ENCODE measurements at places on chromosomes 4 and X.

- DNase-seq = no peak
Observed at GRCh38 chrX:13498238-13498637, 71.2 kb upstream of the EGFL6 start.

DNA sequence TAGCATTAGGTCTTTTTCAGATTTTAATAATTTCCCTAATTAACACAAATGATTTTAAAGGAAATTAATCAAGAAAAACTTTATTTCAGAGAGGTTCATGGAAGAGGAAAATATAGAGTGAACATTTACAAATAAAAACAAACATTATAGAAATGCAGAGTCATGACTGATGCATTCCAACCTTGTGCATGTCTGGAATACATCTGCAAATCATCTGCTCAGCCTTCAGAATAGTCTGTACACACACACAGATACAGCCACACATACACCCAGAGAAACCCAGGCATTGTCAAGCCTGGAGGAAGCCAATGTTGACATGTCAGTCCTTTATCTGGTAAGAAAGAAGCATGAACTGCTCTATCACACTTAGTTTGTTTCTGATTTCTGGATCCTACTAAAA, 61.3 kb upstream of the NFKB1 start:
- no peak for DNase-seq

- no peak for DNase-seq
Observed at GRCh38 chr4:8351931-8352367, 82.4 kb downstream of the HTRA3 start.

GRCh38 chrX:111353793-111354192, 58.2 kb downstream of the DCX start:
- no peak for DNase-seq

GRCh38 chr4:98260047-98260578, 1.1 kb upstream of the RAP1GDS1 start:
- DNase-seq = no peak

DNA sequence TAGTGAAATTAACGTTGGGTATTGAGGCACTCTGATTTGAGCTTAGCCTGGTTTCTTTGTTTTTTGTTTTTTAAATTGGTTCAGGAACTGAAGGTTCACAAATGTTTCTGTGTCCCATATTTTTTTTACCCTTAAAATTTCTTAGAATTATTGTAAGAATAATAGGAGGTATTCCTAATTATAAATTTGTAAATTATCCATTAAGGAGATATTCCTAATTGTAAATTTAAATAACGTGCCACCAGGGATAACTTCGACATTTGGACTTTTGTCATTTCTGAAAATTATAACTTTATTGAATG, 1.2 kb downstream of the WWC2 start:
- DNase-seq = no peak

DNA sequence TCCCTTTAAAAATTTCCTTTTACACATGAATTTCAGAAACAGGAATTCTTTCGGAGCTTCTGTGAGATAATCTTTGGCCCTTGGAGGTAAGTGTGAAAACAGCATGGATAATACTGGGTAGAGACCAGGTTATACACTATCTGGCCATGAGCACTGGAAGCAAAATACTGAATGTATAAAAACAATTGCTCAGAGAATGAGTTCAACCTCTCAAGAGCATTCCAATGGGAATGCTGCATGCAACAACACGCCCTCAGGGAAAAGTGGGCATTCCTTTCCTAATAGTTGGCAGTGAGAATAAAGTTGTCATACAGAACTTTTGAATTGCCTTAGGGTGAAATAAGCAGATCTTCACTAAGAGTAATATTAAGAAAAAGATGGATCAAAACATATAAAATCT, 574.8 kb upstream of the DIPK2B start:
- no peak for DNase-seq

GRCh38 chrX:1249101-1249887, 19.3 kb upstream of the CSF2RA start:
- peak; percentile 96 for DNase-seq

- peak; percentile 40 for DNase-seq
Observed at GRCh38 chrX:137432609-137433008, 133.3 kb upstream of the ZIC3 start.

- no peak for DNase-seq
Observed at GRCh38 chr4:20259707-20260106, 8.0 kb downstream of the SLIT2 start.

DNA sequence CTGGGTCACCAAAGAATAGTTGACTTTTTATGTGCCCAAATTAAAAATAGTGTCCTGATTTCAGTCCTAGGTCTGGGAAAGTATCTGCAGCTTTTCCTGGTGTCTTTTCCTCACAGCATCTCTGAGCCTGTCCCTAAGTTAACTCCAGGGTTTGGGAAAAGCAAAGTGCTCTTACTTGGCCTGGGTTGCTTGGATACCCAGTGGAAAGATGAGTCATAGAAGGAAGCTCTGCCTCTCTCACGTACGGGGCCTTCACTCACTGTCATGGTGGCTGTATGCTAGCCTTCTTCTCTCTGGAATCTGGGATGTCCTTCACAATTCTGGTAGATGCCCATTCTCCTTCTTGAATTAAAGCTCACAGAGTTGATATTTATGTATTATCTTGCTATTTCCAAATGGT, 607.3 kb downstream of the ANKRD50 start:
- DNase-seq = no peak

DNA sequence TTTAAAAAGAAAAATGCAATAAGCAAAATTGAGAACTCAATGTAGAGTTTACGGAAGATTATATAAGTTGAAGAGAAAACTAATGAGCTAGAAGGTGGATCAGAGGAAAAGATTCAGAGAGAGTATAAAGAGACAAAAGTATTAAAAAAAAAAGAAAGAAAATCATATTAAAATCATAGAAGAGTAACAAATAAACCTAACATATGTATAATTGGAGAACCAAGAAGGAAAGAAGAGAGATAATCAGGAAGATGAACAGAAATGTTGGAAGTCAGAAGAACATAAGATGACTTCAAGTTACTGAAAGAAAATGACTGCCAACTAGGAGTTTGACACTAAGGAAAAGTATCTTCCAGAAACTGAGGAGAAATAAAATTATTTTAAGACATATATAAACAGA, 34.3 kb upstream of the ANTXR2 start:
- DNase-seq = no peak

DNA sequence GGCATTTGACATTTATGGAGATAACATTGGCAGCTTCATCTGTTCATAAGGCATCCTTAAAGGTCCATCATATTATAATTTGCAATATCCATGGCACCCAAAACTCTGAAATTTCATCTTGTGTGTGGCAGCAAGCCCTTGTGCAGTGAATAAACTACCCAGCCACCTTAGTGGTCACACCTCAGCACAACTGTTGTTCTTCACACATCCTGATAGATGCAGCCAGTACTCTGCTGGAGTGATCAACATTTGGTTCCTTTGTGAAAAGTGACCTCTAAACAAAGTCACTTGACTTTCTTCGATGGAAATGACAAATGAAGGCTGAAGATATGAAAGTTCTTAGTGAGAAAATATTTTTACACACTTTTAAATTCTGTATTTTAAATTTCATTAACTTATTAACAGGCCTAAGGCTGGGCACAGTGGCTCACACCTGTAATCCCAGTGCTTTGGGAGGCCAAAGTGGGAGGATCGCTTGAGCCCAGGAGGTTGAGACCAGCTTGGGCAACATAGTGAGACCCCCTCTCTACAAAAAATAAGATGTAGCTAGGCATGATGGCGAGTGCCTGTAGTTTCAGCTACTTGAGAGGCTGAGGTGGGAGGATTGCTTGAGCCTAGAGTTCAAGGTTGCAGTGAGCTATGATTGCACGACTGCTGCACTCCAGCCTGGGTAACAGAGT, 161.4 kb downstream of the SPRY1 start:
- DNase-seq = no peak

- peak; percentile 59 for DNase-seq
Observed at GRCh38 chr4:40557736-40558135, 71.9 kb downstream of the RBM47 start.

DNA sequence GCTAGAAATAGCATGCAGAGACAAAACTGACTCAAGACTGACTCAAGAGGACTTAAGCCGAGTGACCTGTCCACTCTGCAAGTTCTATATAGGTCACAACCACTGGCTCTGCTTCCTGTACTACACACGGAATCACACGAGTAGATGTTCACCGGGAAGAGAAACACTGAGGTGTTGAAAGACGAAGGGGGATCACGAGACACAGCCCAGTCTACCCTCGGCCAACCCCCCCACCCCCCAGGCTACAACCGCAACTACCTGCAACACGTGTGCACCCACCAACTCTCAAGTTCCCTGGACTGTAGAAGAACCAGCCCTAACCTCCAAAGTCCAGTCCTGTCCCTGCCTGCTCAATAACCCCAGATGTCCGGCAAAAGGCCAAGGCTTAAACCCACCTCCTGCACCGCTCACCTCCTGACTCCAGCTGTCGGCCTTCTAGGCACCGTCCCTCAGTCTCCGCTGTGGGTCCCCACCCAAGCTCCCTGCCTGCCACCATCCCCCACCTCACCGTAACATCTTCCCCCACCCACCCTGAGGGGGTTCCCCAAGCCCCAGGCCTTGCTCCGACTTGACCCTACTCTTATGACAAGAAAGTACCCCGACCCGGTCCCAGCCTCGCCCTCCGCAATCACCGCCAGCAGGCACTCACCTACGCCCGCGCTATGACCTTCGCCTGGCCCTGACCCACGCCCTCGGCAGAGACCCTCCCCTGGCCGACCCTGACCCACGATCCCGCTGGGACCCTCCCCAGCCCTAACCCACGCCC, 739 bp downstream of the GAK start:
- DNase-seq = peak; percentile 39

DNA sequence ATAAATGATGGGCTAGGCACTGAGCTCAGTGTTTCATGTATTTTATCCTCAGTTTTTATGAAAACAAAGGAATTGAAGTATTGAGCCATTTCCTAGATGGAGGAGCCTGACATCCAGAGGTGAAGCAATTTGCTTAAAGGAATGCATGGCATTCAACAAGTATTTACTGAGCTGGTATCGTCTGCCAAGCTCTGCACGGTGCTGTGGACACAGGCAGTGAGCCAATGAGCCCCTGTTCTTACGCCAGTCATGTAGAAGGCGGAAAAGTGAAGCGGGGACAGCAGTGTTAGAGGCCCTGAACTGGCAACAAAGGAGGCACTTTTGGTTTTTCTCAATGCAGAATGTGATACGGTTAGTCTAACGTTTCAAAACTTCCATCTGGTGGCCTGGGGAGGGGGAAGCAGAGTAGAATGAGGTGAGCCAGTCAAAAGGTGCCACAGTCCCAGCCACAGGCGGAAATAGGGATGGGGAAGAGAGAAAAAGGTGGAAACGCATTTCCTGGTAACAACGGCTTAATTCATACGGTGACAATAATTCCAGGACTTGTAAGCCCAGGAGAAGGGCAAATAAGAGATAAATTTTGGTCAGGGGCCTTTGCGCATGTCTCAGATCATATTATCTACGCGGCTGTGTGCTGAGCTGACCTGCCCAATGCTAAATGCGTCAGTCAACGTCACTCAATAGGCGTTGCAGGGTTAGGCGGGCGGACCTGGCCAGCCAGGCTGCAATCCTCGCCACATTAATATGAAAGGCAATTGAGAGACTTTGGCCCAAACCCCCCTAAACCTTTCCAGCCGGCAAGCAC, 133.9 kb downstream of the AFAP1 start:
- DNase-seq = no peak

DNA sequence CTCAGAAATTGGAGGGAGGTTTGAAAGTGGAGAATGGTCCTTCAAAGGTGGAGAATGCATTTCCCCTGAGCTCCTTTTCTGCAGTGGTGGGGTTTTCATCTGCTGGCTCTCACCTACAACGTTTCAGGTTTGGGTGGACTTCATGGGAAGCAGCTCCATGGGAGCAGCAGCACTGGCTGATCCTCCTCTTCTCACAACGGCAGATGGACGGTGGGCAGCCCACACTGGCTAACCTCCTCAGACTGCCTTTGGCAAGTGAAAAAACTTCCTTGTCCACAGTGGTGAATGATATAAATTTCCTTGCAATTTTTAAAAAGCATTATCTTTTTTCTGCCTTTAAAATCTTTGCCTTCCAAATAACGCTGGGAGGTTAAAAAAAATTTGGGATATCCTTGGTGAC, 93.5 kb downstream of the ZNF827 start:
- no peak for DNase-seq

DNA sequence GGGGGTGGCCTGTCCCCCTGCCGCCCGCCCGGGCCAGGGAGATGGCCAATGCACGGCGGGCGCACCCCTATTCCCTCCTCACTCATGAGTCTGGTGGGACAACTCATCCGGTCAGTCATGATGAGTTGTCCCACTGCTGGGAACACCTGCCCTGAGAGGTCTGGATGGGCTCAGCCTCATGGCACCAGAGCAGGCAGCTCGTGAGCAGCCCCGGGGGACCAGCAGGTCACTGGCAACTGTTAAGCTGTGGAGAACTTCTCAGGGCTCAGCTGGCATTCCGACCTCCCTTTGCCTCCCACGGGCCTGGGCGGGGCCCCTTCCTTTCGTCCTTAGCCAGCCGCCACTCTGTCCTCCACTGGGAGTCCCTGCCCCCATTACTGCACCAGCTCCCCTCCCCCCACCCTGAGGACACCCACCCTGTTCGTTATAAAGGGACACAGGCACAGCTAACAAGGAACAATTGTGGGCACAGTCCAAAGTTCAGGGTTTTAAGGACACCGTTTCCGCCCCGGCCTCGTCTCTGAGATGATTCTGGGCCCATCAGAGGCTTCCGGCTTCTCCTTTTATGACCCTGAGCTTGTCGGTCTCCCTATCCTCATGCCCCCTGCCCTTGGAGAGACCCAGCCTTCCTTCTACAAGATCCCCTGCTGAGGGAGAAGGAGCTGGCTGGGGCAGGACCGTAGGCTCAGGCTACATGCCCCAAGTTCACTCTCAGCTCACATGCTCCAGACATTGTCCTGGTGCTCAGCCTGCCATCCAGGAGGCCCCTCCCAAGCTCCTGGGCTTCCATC, 14.6 kb upstream of the KIAA0232 start:
- peak; percentile 50 for DNase-seq

DNA sequence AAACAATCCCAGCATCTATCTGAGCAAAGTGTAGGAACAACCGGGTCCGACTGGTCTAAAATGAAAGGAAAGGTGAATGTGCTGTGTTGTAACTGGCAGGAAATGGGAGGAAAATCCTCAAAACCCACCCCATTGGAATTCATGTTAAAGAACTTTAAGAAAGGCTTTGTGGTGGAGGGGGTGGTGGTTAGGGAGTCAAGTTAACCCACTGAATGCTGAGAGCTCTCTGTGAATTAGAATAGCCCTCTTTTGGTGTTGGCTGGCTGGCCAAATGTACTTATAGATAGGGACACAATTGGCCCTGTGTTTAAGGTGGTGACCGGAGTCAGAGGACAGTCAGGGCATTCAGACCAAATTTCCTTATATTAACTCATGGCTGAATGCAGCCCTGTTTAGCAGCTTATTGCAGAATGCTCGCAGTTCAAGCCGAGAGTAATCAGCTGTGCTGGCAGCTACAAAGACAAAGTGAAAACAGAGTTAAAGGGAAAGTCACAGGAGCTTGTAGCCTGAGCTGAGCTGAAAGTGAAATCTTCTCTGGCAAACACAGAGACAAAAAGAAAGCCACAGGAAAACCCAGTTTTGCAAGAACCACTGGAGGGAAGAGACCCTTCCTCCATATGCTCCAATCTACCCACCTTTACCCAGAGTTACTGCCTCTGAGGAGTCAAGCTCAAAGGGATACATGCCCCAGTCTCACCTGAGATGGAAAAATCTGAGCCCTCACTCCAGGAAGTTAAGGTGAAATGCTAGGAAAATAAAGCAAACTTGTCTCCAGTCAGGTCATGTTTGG, 38.5 kb upstream of the UGT2B7 start:
- no peak for DNase-seq

Data from NB4 (cell line).